ENCODE measurements at places on chromosomes 4 and X.

- no peak for DNase-seq
Observed at GRCh38 chr4:1819284-1819683, 26.2 kb downstream of the FGFR3 start.

DNA sequence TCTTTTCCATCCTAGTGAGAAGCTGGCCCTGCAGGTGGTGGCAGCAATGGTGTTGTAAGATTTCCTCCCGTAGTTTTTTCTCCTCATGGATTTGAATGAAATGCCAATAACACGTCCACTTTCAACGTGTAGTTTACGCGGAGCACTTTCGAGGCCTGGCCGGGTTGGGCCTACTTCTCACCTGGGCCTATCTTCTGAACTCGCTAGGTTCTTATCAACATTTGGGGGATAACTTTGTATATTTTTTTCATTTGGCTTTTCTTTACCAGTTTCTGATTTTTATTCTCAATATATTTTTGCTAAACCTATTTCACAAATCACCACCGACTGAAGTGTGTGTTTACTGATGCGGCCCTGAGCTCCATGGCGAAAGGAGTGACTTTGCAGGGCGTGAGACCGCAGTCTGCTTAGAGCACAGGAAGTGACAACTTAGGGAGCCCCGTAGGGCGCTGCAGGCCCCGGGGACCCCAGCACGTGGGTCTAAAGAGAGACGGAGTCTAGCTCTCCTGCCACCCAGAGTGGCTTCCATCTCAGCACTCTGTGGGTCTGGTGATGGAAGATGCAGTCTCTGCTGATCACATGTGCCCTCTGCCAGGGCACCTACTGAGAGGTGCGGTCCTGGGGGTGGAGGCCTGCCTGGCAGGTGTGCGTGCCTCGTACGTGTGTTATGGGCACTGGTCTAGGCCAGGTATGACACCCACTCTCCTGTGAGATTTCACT is 29.1 kb downstream of the NELFA start:
- no peak for DNase-seq

DNA sequence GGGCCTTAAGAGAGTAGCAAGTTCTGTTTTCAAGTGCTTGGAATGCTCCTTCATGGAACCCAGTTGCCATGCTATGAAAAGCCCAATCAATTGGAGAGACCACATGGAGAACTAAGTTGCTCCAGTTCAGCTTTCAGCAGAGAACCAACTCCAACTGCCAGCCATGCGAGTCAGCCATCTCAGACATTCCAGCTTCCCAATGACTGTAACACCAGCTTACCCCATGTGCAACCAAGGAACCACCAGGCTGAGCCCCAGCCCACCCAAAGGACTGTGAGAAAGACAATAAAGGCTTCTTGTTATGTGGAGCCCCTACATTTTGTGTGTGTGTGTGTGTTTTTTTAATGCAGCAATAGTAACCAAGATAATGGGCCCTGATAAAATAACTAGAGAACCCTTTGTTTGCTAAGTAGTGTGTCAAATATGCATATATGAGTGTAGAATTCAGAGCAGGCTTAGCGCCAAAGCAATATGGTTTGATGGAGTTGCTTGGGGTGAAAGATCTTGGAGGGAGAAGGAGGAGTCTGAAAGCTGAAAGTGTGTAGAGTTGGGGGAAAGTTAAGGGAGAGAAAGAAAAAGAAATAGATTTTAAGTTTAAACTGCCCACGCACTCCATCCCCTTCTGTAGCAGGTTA is 35.0 kb upstream of the CCKAR start:
- DNase-seq = no peak

DNA sequence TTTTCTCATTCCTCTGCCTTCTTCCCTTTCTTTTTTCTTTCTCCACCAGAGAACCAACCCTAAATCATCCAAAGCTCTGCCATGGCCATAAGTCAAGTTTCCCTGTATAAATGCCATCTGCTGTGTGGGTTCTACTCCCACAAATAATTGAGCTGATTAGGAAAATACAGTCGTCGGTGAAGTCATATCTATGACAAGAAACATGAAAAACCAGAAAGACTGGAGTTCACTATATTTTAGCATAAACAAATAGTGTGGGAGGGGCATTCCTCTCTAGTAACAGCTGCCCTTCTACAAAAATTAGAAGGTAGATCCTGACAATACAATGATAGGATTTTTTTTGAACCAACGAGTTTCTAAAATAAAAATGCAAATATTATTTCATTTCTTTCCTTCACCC is 48.8 kb downstream of the SPOCK3 start:
- DNase-seq = no peak

- no peak for DNase-seq
Observed at GRCh38 chr4:74338792-74339333, 26.1 kb upstream of the EREG start.

Measured in cortex of kidney (tissue), 1 donor.